Lower lobe of right lung (tissue), 2 donors: ENCODE measurements at places on chromosomes 12 and 14. TPM values are rescaled to one million over a fixed set of nuclear protein-coding genes. Genes with fewer than 3 reads are reported as not detected.
A peak's percentile ranks its signal among the peaks of the same experiment; 100 is the strongest.

DNA sequence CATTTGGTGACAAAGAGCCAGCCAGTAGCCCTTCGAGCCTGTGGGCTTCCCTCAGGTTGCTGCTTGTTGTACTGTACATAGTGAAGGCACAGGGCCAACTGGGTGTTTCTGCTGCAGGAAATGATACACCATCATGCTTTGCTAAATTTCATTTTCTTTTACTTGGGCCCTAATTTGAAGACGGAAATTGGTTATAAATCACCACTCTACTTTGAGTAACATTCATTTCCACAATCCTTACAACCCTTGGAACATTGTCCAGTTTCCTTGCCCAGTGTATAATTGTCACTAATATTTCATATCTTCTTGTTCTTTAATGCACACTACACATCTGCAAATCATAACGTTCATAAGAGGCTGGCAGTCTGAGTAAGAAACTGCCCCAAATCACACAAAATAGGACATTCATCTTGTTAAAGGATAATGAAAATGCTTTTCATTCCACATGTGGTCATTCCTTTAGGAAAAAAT, 30.2 kb downstream of the MSRB3 start:
- H3K4me3 ChIP-seq: no peak overlapping the region
- DNase-seq: no peak
- H3K27ac ChIP-seq: no peak overlapping the region
- no peaks in the 10 kb centered on the region for H3K27me3 ChIP-seq
- H3K36me3 ChIP-seq: no peaks in the 10 kb centered on the region

The SAMD15 gene
- total RNA-seq: 2.8 TPM

DNA sequence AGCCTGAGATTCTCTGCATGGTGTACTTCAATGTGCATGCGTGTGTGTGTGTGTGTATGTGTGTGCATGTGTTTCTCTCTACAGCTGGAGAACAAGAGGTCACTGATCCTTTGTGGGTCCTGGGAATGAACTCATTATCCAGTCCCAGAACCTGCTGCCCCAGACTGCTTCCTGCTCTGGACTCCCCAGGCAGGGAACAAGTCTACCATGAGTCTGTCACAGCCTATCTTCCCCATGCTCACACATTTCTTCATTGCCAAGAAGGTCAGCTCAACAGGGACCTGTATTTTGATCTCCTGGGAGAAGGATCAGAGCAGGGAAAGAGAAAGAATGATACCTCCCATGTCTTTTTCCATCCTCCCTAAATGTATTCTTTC, 2.9 kb upstream of the AGAP2 start:
- H3K4me3 ChIP-seq: peak overlapping the region; percentile 53
- H3K27ac ChIP-seq: peak overlapping the region; percentile 56
- peaks cover 36% of the 10 kb centered on the region for H3K27me3 ChIP-seq
- H3K36me3 ChIP-seq: peaks cover 2% of the 10 kb centered on the region
- H3K4me1 ChIP-seq: peaks cover 44% of the 10 kb centered on the region

DNA sequence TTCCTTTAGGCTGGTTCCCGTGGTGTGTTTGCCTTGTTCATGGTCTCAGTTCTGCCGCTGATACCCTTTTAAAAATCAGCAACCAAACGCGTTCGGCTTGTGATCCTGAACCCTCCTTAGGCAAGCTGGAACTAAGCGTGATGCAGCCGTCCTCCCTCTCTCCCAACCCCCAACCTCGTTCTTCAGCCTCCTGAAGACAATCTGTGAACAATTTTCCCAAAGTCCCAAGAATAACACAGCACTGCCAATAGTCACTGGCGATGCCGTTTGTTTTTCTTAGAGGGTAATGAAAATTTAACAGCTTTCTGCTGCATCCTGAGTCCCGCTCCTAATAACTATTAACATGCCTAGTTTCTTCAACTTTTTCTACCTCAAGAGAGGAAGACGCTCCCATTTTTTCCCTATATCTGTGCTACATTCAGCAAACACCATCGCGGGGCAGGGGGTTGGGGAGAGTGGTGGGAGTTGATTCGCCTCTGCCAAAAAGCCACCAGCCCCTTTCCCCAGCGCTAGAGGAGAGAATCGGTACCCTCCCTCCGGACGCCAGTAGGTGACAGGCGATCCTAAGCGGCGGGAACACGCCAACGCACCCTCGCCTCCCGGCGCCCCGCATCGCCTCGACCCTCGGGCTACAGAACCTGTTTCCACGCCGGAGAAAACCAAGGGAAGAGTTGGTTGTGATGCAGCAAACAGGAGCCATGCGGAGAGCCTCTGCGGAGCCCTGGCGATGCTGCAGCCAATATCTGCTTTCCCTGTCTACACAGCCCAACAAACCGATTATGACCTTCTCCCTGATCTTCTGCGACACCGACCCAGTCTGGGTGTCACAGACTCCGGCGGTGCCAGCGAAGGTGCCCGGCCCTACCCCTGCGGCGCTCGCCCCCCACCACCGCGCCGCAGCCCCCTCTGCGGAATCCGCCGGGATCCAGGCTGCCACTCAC, 752 bp downstream of the PRICKLE1 start:
- peak overlapping the region; percentile 82 for H3K27ac ChIP-seq
- H3K4me1 ChIP-seq: peaks cover 33% of the 10 kb centered on the region
- H3K4me3 ChIP-seq: peak overlapping the region; percentile 82
- no peaks in the 10 kb centered on the region for H3K36me3 ChIP-seq
- H3K27me3 ChIP-seq: peaks cover 3% of the 10 kb centered on the region

The DNAH10 gene
- total RNA-seq: 10.1 TPM

The CD163 gene
- total RNA-seq: 525 TPM

The RIPK3 gene
- 27.9 TPM for total RNA-seq

DNA sequence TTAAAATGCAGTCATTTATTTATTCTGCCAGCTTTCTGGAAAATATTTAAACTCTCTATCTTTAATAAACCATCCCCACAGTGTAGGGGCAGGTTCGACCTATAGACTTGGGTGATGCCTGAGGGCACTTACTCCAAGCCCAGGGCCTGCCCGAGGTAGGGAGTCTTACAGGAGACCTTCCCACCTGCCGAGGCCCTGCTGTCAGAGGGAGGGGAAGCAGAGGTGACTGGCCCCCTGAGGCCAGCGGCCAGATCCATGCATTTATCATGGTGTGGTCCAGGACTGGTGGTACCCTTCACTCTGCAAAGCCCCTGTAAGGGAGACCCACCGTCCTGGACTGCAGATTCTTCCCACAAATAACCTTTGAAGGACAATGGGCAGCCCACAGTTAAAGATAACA, 7.6 kb downstream of the EML1 start:
- H3K4me1 ChIP-seq: peaks cover 12% of the 10 kb centered on the region
- no peak for DNase-seq
- no peak overlapping the region for H3K27ac ChIP-seq
- no peak overlapping the region for H3K4me3 ChIP-seq

The COL2A1 gene
- not detected for total RNA-seq

GRCh38 chr14:81802341-81802740, 268.7 kb upstream of the SEL1L start:
- no peak overlapping the region for H3K4me3 ChIP-seq
- no peak overlapping the region for H3K27ac ChIP-seq
- H3K27me3 ChIP-seq: no peaks in the 10 kb centered on the region

The GYS2 gene
- total RNA-seq: not detected

The ADSS1 gene
- total RNA-seq: 5.1 TPM

The LRRC23 gene
- total RNA-seq: 26.6 TPM

The C12orf75 gene
- total RNA-seq: 14.2 TPM

DNA sequence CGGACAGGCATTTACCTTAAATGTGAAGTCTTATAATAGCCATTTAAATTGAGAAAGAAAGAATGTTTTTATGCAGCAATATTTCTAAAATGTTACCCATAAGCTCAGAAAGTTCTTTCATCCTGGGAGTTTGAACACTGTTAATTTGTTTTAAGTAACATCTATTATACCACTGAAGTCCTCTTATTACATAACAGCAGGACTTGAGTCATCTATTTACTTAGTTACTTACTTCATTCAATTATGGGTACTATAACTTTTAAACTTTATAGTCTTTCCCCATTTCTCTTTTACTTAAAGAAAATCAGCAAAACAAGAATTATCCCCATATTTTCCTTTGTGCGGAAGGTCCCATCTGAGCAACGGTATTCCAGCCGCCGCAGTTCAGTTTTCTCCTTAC, 473.1 kb downstream of the ETNK1 start:
- no peak overlapping the region for H3K27ac ChIP-seq
- H3K36me3 ChIP-seq: no peaks in the 10 kb centered on the region
- H3K4me1 ChIP-seq: no peaks in the 10 kb centered on the region
- no peaks in the 10 kb centered on the region for H3K27me3 ChIP-seq
- H3K4me3 ChIP-seq: no peak overlapping the region
- no peak for DNase-seq

The BHLHE41 gene
- 125 TPM for total RNA-seq

The PPFIA2 gene
- total RNA-seq: 0.83 TPM

The ACADS gene
- 24.4 TPM for total RNA-seq

GRCh38 chr12:96131230-96131788, 62.9 kb upstream of the ELK3 start:
- no peak overlapping the region for H3K27ac ChIP-seq
- DNase-seq: no peak
- peaks cover 3% of the 10 kb centered on the region for H3K4me1 ChIP-seq
- no peak overlapping the region for H3K4me3 ChIP-seq

The TCL1B gene
- not detected for total RNA-seq

DNA sequence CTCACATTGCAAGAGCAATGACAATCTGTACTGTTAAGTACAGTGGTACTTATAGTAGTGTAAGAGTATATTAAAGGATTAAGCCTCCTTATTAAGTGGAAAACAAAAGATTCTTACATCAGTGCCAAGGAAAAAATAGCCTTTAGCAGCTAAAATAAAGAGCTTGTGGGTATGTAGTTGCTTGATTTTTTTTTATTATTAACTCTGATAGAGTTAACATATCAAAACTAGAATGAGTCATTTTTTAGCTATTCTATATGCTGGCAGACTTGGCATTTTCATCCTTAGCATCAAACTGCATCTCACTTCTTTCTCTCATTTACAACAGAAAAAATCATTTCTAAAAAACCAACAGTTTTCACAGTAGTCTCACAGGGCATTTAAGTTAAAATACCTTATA, 86.5 kb downstream of the ATP2B1 start:
- no peaks in the 10 kb centered on the region for H3K27me3 ChIP-seq
- peaks cover 35% of the 10 kb centered on the region for H3K36me3 ChIP-seq
- H3K27ac ChIP-seq: no peak overlapping the region
- DNase-seq: no peak

DNA sequence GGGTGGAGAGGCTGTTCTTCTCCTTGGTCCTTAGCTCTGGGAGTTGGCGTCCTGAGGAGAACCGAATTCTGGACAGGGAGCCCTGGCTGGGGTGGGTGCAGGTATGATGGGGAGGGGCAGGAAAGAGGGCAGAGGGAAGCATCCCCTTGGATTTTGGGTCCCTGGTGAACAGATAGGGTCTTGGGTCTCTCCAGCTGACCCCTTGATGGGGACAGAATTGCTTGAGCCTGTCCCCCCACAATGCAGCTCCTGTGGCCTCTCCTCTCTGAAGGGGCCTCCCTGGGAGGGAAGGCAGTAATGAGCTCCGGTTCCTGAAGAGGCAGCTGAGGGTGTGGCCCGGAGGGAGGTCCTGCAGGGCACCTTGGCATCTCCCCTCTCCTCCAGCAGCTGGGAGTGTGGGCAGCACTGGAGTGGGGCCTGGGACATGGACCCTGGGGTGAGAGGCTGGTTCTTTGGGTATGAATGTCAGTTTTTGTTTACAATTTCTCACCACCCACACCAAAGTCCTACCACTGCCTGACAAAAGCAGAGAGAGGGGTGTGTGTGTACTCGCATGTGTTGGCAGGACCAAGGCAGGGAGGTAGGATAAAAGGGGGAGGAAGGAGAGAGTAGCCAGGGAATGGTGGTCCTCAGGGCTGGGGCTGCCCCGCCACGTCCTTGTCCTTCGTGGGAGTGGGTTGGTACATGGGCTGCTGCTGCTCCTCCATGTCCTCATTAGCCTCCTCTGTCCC, 7.7 kb upstream of the CEBPE start:
- no peaks in the 10 kb centered on the region for H3K4me1 ChIP-seq
- H3K27me3 ChIP-seq: no peaks in the 10 kb centered on the region
- DNase-seq: no peak
- peaks cover 28% of the 10 kb centered on the region for H3K36me3 ChIP-seq
- no peak overlapping the region for H3K4me3 ChIP-seq

The BMP4 gene
- total RNA-seq: 11.5 TPM

The FOXM1 gene
- 3.2 TPM for total RNA-seq

GRCh38 chr12:19263672-19264071, 134.1 kb downstream of the PLEKHA5 start:
- H3K27ac ChIP-seq: no peak overlapping the region
- no peak overlapping the region for H3K4me3 ChIP-seq
- no peaks in the 10 kb centered on the region for H3K27me3 ChIP-seq
- no peak for DNase-seq
- no peaks in the 10 kb centered on the region for H3K4me1 ChIP-seq
- H3K36me3 ChIP-seq: peaks cover 3% of the 10 kb centered on the region

The FGF23 gene
- not detected for total RNA-seq

The BMAL2 gene
- total RNA-seq: 2.6 TPM

DNA sequence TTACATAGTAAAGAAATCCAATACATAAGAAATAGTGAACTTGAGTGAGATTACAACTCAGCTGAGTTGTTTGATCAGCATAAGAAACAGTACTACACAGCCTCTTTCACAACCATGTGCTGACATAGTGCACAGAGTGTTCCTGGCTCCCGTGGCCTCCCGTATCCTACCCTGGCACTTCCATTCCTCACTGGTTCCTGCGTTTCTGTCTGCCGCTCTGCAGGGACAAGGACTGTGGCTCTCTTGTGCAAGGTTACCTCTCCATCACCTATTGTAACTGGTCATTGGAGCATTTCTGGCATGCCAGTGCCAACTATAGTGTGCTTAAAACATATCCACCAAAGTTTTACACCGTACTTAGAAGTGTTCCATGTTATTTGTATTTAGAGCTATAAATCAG, 46.3 kb upstream of the PCED1B start:
- no peaks in the 10 kb centered on the region for H3K36me3 ChIP-seq
- H3K27ac ChIP-seq: no peak overlapping the region
- H3K4me1 ChIP-seq: peaks cover 13% of the 10 kb centered on the region
- no peak overlapping the region for H3K4me3 ChIP-seq
- peak; percentile 61 for DNase-seq

- DNase-seq: no peak
- peaks cover 2% of the 10 kb centered on the region for H3K4me1 ChIP-seq
- no peak overlapping the region for H3K27ac ChIP-seq
- no peaks in the 10 kb centered on the region for H3K27me3 ChIP-seq
Measured at GRCh38 chr14:99530407-99531155, 49.4 kb downstream of the CCNK start.

GRCh38 chr12:113088971-113089756, 32.6 kb downstream of the DTX1 start:
- no peaks in the 10 kb centered on the region for H3K36me3 ChIP-seq
- H3K27ac ChIP-seq: no peak overlapping the region
- DNase-seq: no peak
- peaks cover 5% of the 10 kb centered on the region for H3K4me1 ChIP-seq
- no peak overlapping the region for H3K4me3 ChIP-seq

GRCh38 chr12:13661005-13661887, 320.2 kb downstream of the GRIN2B start:
- no peak overlapping the region for H3K27ac ChIP-seq
- peaks cover 5% of the 10 kb centered on the region for H3K27me3 ChIP-seq
- no peak for DNase-seq
- H3K4me3 ChIP-seq: no peak overlapping the region
- no peaks in the 10 kb centered on the region for H3K36me3 ChIP-seq

The DNAJC22 gene
- 0.18 TPM for total RNA-seq

The P2RX2 gene
- total RNA-seq: 0.56 TPM

GRCh38 chr14:79196216-79196615, 1015.1 kb downstream of the DIO2 start:
- H3K27ac ChIP-seq: no peak overlapping the region
- no peaks in the 10 kb centered on the region for H3K36me3 ChIP-seq
- DNase-seq: no peak

The GPR132 gene
- total RNA-seq: 7.2 TPM

- H3K36me3 ChIP-seq: peaks cover 29% of the 10 kb centered on the region
- H3K4me1 ChIP-seq: peaks cover 35% of the 10 kb centered on the region
- no peak overlapping the region for H3K4me3 ChIP-seq
- H3K27ac ChIP-seq: no peak overlapping the region
Measured at GRCh38 chr12:110310763-110311162, 29.7 kb downstream of the ATP2A2 start.

The PIWIL1 gene
- not detected for total RNA-seq

The HOXC9 gene
- not detected for total RNA-seq

The ADIPOR2 gene
- total RNA-seq: 83.8 TPM
